ENCODE measurements at places on chromosomes 3 and 15. TPM values are rescaled to one million over a fixed set of nuclear protein-coding genes. Genes with fewer than 3 reads are reported as not detected.
A peak's percentile ranks its signal among the peaks of the same experiment; 100 is the strongest.

GRCh38 chr3:128282380-128283196 lies 129.3 kb downstream of the EEFSEC start:
- no peak for DNase-seq

DNA sequence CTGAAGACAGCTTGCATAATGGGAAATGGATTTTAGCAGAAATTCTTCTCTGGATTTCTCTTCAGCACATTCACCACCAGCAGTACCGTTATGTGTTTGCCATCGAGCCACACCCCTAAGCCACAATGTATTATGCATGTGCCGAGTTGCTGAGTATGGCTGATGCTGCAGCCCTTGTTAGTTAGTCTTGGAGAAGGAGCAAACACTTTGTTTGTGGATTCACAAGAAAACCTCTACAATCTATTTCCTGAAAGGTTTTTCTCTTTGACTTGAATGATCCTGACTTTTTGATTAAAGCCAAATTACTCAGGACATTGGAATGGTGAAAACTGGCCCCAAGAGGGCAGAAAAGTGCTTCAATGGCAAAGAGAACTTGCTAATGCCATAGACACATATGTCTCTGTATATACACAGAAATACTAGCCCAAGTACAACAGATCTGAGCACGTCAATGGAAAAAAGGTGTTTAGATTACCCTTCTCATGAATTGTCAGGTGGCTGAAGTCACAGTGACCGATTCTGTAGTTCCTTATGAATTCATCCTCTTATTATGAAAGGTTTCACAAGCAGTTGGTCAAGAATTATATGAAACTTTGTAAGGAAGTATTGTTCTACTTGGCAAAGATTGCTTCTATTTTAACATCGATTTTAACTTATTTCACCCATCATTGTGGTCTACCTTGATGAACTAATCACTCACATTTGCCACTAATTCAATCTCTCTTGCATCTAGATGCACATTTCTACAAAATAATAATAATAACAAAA lies 103.0 kb downstream of the P3H2 start:
- DNase-seq = no peak

- DNase-seq = no peak
Measured at GRCh38 chr3:168161696-168162095, 66.0 kb upstream of the GOLIM4 start.

DNA sequence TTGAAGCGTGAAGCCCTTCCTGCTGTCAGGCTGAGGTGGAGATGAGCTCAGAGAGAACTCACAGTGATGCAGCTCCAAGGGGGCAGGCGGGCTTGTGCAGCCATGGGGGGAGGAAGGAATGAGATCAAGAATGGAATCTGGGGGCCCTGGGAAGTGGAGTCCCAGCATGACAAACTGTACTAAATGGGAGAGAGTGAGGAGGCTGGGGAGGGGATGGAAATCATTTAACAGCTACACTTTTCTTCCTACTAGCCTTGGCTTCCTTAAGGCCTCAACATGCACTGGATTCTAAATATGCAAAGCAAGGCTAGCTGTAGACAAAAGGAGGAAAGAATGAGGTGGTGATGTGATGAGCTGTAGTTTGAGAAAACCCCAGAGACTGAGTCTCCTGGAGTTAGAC lies 133.9 kb downstream of the EEFSEC start:
- no peak for DNase-seq

- peak; percentile 78 for DNase-seq
Measured at GRCh38 chr15:94229591-94230369, 1.6 kb upstream of the MCTP2 start.

GRCh38 chr3:151431940-151432339 lies 28.9 kb downstream of the IGSF10 start:
- no peak for DNase-seq

DNA sequence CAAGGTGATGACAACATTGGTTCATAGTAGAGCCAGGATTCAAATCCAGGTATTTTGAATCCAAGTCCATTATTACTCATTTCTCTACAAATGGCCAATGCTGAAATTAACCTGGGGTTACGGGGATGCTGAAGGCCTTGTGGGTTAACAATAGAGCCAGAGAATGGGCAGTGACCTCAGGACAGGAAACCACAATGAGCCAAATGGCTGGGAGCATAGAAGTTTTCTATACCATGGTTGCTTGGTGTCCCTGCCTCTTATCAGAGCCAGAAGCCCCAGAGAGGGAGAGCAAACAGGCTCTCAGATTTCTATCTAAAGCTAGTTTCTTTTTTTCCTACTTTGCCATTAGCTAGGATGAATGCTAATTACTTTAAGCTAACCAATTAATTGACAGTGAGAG lies 82.3 kb downstream of the TNIK start:
- DNase-seq = no peak

Gene ZNF860
- polyA plus RNA-seq = 12.0 TPM

Gene PRRT3
- 0.57 TPM for polyA plus RNA-seq

Gene DTX3L
- 28.7 TPM for polyA plus RNA-seq

Gene SERPINI2
- not detected for polyA plus RNA-seq

Gene GOLGA6A
- not detected for polyA plus RNA-seq

Measured in naive B cell (primary cell).